Karpas-422 (cell line): ENCODE measurements at places on chromosomes 13 and 19. TPM values are rescaled to one million over a fixed set of nuclear protein-coding genes. Genes with fewer than 3 reads are reported as not detected.

DNA sequence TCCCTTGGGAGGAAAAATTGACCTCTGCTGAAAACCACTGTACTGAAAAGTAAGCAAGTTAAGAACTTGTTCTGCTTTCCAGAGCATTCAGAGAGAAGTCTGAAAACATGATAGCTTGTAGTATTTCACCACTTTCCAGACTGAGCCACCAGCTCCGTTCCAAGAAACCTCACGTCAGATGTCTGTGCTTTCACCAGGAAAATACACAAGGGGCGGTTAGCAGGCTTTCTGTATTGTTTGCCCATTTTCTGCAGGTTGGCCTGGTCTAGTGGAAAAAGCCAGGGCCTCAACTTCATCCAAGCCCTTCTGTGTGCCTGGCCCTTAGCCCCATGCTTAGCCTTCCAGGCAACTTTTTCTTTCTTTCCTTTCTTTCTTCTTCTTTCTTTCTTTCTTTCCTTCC lies 36.4 kb downstream of the RXFP2 start:
- no peak for DNase-seq

Gene ZNF134
- total RNA-seq: 13.7 and 23.4 TPM in 2 replicates

Gene TBC1D4
- total RNA-seq: 3.1 and 4.0 TPM in 2 replicates

Gene NCR1
- not detected in 2 replicates for total RNA-seq

DNA sequence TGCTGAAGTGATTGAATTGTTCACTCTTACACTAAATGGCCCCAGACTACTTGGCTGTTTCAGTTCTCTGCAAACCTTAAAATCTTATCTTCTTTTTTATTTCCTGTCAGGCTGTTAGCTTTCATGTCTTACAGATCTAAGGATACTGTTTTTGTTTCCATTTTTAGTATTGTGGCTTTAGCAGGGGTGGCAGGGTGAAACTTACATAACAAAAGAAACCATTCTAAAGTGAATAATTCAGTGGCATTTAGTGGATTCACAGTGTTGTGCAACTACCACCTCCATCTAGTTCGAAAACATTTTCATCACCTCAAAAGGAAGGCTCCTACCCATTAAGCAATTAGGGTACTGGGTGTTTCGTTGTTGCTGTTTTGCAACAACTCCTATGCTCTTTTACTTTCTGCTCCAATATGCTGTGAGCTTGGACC lies 19.8 kb downstream of the TMEM272 start:
- no peak for DNase-seq
